ENCODE measurements at places on chromosomes 3 and 15.

DNA sequence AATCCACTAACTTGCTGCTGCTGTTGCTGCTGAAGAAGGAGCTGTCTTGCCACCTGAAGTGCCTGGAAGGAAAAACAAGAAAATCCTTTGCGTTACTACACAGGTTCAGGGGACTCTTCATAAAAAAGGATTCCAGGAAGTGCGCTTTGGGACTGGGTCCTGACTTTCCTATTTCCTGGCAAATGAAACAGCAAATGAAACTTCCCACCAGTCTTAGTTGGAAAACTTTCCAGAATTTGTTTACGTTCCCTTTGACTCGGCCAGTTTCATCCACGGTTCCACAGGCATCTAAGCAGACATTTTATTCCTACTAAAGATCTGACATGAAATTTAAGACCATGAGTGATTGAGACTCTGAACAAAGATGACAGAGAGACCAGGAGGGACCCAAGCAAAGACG lies 471.0 kb downstream of the FOXP1 start:
- no peak for DNase-seq

DNA sequence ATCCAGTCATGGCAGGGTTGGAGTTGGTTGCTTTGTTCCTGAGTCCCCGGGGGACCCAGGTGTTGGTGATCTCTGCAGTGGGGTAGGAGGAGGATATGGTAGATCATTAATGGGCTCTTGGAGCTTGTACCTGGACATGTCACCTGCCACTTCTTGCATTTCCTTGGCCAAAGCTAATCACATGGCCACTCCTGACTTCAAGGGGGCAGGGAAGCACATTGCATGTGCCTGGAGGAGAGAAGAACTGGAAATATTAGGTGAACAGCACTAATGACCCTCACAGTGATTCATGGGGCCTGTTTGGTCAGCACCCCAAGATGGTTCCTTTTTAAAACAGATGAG lies 87.1 kb upstream of the MYZAP start:
- no peak for DNase-seq

- no peak for DNase-seq
Measured at GRCh38 chr15:39188930-39189329, 391.9 kb upstream of the THBS1 start.

- DNase-seq: no peak
Measured at GRCh38 chr15:69526081-69527061, 73.8 kb downstream of the RPLP1 start.

- no peak for DNase-seq
Measured at GRCh38 chr3:104273046-104273649, 1093.6 kb upstream of the ALCAM start.

DNA sequence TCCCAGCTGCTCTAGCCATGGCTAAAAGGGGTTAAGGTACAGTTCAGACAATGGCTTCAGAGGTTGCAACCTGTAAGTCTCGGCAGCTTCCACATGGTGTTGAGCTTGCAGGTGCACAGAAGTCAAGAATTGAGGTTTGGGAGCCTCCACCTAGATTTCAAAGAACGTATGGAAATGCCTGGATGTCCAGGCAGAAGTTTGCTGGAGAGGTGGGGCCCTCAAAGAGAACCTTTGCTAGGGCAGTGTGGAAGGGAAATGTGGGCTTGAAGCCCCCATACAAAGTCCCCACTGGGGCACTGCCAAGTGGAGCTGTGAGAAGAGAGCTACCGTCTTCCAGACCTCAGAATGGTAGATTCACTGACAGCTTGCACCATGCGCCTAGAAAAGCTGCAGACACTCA lies 73.7 kb downstream of the STT3B start:
- DNase-seq: no peak

DNA sequence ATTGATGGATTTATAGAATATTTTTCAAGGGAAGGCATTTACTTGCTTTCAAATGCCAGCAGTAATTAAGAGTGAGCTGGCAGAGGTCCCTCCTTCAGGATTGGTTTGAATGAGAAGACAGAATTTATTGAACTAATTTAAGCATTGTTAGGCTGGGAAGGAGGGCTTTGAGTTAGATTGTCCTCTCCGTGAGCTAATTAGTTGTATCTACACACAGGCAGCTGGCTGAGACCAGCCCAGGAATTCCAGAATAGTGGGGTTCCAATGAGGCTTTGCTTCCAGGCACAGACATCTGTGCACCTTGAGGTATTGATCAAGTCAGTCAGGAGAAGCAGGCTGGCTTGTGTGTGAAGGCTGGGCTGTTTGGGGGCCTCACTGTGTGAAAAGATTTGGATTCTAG lies 124.0 kb upstream of the WNT5A start:
- DNase-seq: no peak

DNA sequence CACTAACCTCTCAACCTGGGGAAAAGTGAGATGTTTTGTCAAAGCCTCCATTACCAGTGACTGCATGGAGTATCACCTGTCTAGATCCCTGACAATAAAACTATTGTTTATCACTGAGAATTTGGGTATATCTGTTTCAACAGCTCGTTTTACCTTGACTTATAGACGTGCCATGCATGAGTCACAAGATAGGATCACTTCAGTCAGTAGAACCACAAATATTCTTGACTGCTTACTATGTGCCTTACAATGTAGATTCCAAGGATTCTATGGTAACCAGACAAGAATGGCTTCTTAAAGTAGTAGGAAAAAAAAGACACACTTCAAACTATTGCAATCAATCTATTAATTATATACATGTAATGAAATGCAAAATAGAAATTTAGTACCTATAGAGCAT lies 55.7 kb upstream of the GRM7 start:
- no peak for DNase-seq

DNA sequence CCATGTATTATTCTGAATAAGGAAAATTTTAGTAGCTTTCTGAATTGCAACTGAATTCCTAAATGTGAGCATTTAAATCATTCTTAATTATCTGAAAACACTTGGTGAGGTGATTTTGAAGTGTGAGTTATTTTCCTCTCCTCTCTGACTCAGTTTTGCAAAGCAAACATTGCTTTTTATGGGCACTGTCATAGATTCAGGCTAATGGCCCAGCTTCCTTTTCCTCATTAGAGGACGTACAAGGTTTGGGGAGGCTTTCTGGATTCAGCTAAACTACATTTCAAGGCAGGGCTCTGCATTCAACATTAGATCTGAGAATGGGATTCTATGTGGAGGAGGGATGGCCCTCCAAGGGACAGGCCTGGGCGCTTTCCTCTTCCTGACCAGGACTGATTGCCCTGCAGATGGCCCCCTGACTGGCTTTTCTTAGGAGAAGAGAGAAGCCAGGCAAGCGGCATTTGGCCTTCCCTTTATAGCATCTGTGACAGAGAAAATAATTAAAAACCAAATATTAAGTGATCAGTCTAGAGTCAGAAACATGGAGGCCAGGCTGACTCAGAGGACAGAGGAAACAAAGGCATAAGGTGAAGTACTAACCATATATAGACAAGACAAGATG lies 53.0 kb upstream of the STXBP5L start:
- no peak for DNase-seq

- DNase-seq: no peak
Measured at GRCh38 chr3:72739531-72740466, 108.4 kb downstream of the SHQ1 start.

All from stimulated activated CD8-positive, alpha-beta memory T cell treated with anti-CD3 and anti-CD28 coated beads, Interleukin-2, amount 100 ng/mL, for 1 hour (primary cell).